Breast epithelium (tissue), 4 donors: ENCODE measurements at places on chromosomes 2 and 18.

DNA sequence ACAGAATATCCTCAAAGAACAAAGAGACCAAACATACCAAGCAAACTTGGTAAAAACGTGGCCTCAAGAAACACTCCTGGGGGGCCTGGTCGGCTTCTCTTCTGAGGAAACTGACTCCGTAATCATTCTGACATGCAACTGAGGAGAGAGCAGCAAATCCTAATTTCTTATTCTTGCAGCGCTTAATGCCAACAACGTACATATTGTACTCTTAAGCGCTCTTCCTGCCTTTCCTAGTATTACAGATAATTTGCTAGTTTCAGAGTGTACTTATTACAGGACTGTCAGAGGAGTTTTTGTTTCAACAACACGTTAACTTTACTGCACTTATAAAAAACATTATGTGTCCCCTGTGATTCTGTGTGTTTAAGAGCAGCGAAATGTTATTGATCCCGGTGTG lies 64.9 kb downstream of the ZNF521 start:
- no peak overlapping the region for H3K4me3 ChIP-seq
- DNase-seq: no peak
- H3K27me3 ChIP-seq: no peaks in the 10 kb centered on the region
- H3K36me3 ChIP-seq: no peaks in the 10 kb centered on the region
- peak overlapping the region; percentile 66 for H3K27ac ChIP-seq

DNA sequence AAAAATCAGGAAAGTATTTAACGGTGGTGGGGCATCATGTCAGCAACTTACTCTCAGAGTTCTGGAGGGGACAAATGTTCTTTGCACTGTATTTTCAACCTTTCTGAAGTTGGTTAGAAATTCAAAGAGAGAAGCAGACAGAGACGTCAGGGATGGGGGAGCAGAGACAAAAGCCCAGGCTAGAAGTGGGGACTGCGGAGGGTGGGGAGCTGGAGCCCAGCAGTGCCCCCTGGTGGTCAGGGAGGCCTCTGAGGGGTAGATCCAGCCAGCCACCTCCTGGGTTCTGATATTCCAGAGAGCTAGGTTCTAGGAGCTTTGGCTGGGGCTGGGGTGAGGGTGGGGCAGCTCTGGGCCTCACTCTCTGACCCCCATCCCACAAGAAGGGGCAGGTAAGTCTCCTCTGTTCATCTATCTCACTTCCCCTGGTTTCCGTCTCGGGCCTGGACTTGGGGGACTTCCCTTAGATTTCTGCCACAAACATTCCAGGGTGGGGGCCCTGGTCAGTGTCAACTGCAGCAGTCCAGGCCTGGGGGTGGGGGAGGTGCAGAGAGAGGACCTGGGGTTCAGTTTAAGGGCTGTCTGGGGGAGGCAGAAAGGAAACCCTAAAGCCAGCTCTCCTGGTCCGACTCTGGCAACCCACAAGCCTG lies 8.9 kb downstream of the TNS1 start:
- peaks cover 5% of the 10 kb centered on the region for H3K4me1 ChIP-seq
- no peaks in the 10 kb centered on the region for H3K36me3 ChIP-seq
- no peak for DNase-seq
- H3K27ac ChIP-seq: peak overlapping the region; percentile 55
- no peak overlapping the region for H3K4me3 ChIP-seq

DNA sequence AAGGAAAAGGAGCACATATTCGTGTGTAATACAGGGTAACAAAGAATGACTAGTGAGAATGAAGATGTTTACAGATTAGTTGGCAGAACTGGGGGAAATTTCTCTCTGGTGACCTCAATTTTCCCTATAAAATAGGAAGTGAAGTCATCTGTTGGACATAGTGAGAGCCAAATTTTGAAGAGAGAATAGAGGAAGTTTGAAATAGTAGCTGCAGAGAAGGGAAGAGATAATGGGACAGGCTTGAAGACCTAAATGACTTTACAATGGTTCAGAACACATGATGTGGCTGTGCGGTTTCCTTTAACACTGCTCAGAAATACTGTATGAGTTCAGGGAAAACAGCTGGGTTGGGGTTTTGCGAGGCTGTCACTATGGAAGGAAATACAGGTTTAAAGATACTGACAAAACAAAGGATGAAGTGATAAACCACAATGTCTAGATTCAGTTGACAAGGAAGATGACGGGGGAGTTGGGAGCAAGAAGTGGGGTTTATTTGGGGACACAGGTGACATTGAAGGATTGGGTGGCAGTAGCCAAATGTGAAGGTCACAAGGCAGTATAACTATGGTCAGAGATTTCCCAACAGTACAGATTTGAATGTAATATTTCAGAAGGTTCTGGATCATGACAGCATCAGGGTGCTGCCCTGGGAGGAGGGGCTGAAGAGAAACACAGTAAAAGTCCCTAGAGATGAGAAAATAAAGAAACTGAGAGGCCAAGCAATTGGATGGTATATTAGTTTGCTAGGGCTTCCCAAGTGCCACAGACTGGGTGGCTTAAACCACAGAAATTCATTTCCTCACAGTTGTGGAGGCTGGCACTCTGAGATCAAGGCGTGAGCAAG lies 82.6 kb upstream of the TANK start:
- H3K4me1 ChIP-seq: no peaks in the 10 kb centered on the region
- H3K36me3 ChIP-seq: no peaks in the 10 kb centered on the region
- no peak overlapping the region for H3K4me3 ChIP-seq

DNA sequence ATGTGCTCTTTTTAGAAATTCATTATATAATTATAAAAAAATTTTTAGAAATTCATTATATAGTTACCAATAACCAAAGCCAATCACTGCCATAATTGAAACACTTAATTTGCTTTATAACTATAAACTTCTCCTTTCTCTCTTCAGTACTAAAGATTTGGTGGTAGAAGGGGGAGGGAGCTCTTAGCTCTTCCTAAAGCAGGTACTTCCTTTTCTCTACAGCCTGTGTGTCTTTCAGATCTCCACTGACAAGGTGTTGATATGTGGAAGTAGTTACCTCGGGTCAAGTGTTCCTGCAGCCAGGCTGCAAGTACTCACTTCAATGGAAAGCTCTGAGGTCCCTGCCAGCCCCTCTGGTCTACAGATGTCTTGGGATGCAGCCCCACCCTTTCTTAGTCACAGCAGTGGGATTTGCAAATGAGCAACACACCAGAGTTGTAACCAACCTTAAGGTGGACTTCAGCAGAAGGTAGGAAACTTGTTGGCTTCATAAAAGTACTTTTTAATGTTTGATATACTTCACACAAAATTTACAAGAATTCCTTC lies 690.0 kb downstream of the ARHGAP15 start:
- no peaks in the 10 kb centered on the region for H3K36me3 ChIP-seq
- H3K27ac ChIP-seq: no peak overlapping the region
- no peaks in the 10 kb centered on the region for H3K4me1 ChIP-seq

GRCh38 chr18:76970770-76971559 lies 148.6 kb downstream of the ZNF236 start:
- H3K27ac ChIP-seq: no peak overlapping the region
- no peaks in the 10 kb centered on the region for H3K36me3 ChIP-seq
- H3K4me3 ChIP-seq: no peak overlapping the region
- no peaks in the 10 kb centered on the region for H3K4me1 ChIP-seq
- DNase-seq: no peak
- H3K27me3 ChIP-seq: no peaks in the 10 kb centered on the region

- H3K36me3 ChIP-seq: no peaks in the 10 kb centered on the region
- H3K27me3 ChIP-seq: no peaks in the 10 kb centered on the region
- H3K27ac ChIP-seq: no peak overlapping the region
- H3K4me3 ChIP-seq: no peak overlapping the region
Measured at GRCh38 chr2:207014424-207014823, 75.1 kb downstream of the CPO start.

- H3K4me1 ChIP-seq: no peaks in the 10 kb centered on the region
- no peak for DNase-seq
- no peak overlapping the region for H3K27ac ChIP-seq
- H3K4me3 ChIP-seq: no peak overlapping the region
- H3K36me3 ChIP-seq: no peaks in the 10 kb centered on the region
- H3K27me3 ChIP-seq: no peaks in the 10 kb centered on the region
Measured at GRCh38 chr2:14284244-14284643, 348.3 kb upstream of the LRATD1 start.

GRCh38 chr18:33720133-33720532 lies 142.1 kb downstream of the ASXL3 start:
- H3K27me3 ChIP-seq: no peaks in the 10 kb centered on the region
- H3K27ac ChIP-seq: no peak overlapping the region
- no peak overlapping the region for H3K4me3 ChIP-seq

GRCh38 chr2:35463805-35464596 lies 891.6 kb upstream of the CRIM1 start:
- H3K4me1 ChIP-seq: no peaks in the 10 kb centered on the region
- H3K4me3 ChIP-seq: no peak overlapping the region
- no peaks in the 10 kb centered on the region for H3K36me3 ChIP-seq
- no peak overlapping the region for H3K27ac ChIP-seq

- H3K27ac ChIP-seq: no peak overlapping the region
- H3K4me1 ChIP-seq: no peaks in the 10 kb centered on the region
- H3K4me3 ChIP-seq: no peak overlapping the region
- H3K36me3 ChIP-seq: no peaks in the 10 kb centered on the region
Measured at GRCh38 chr2:190684931-190685330, 36.0 kb downstream of the NAB1 start.

- H3K36me3 ChIP-seq: no peaks in the 10 kb centered on the region
- DNase-seq: no peak
- no peak overlapping the region for H3K27ac ChIP-seq
- H3K4me3 ChIP-seq: no peak overlapping the region
Measured at GRCh38 chr2:144437636-144438035, 82.3 kb downstream of the ZEB2 start.

DNA sequence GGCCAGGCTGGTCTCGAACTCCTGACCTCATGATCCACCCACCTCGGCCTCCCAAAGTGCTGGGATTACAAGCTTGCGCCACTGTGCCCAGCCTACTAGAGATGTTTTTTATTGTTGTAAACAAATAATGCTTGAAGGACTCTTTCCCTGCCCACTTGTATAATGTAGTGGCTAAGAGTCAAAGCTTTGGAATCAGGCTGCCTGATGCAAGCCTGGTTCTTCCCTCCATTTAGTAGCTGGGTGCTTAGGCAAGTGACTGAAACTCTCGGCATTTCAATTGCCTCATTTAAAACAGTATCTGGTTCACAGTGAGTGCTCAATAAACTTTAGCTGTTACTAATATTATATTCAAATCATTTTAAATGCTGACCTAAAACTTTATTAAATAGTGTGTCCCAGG lies 264.0 kb upstream of the FBXO11 start:
- H3K4me1 ChIP-seq: no peaks in the 10 kb centered on the region
- H3K27me3 ChIP-seq: no peaks in the 10 kb centered on the region
- no peak overlapping the region for H3K27ac ChIP-seq

DNA sequence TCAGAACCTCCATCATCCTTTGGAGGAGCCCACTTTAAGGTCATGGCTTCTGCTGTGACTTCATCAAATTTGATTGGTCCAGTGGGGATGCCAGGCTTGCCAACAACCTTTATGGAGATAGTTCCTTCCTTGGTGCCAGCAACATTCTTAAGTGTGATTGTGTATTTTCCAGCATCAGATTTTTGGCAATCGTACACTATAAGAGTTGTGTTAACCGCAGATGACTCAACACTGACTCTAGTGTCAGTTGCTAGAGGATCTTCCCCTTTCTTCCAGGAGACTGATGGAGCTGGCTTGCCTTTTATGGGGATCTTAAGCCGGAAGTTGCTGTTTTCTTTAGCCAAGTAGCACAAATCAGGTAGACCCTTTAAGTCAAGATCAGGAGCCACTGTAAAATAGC lies 98.7 kb downstream of the PLEKHA3 start:
- no peaks in the 10 kb centered on the region for H3K36me3 ChIP-seq
- no peak overlapping the region for H3K27ac ChIP-seq
- no peak overlapping the region for H3K4me3 ChIP-seq
- no peaks in the 10 kb centered on the region for H3K4me1 ChIP-seq
- H3K27me3 ChIP-seq: no peaks in the 10 kb centered on the region

GRCh38 chr2:21104030-21104660 lies 19.6 kb upstream of the TDRD15 start:
- H3K4me3 ChIP-seq: no peak overlapping the region
- DNase-seq: no peak
- H3K4me1 ChIP-seq: no peaks in the 10 kb centered on the region
- no peaks in the 10 kb centered on the region for H3K27me3 ChIP-seq

DNA sequence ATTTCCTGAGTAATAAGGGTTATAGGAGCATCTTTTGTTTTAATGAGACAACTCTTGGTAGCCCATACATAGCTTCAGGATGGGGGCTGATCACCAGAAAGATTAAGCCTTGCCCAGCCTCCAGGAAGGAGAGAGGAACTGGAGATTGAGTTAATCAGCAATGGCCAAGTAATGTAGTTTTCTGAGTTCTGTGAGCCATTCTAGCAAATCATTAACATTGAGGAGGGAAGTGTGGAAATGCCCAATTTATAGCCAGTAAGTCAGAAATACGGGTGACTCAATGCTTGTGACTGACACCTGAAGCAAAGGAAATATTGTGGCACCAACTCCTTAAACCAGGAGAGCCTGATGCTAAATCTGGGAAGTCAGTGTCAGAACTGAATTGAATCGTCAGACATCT lies 205.1 kb upstream of the SRD5A2 start:
- H3K27ac ChIP-seq: no peak overlapping the region
- no peak for DNase-seq
- H3K4me3 ChIP-seq: no peak overlapping the region

- H3K4me3 ChIP-seq: no peak overlapping the region
- H3K4me1 ChIP-seq: no peaks in the 10 kb centered on the region
- no peak for DNase-seq
- no peak overlapping the region for H3K27ac ChIP-seq
- H3K27me3 ChIP-seq: no peaks in the 10 kb centered on the region
Measured at GRCh38 chr18:52617931-52618330, 277.9 kb downstream of the DCC start.

DNA sequence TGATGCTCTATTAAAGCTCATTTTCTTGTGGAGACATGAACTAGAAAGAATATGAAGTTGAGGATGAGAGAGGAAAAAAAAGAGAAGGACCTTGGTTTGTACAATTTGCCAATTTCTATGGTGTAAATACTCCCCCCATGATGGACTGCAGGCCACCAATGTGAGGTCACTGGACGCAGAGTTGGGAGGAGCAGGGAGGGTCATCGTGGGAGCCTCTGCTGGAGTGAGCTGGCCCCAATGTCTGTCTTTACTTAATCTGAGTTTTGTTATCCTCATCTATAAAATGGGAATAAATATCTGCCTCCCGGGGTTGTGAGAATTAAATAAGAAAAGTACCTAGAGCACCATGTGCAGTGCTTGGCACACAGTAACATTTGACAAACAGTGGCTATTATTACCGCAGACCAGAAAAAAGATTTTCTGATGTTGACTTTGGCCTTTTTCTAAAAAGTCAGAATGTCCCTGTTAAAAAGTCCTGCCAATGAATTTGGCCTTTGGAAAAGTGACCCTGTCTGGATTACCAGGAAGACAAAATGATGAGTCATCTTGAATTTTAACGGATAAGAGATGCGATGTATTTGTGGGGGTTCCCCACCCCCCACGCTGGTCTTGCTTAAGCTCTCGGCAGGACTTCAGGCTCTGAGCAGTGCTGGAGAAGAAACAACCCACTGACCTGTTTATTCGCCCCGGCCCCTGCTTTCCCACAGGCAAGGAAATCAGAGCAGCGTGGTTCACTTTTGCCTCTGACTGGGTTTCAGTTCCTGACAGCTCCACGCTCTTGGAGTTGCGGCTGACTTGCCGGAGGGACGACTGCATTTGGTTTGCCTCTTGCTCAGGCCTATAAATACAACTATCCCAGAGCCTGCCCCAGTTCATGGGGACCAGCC lies 50.3 kb upstream of the FOSL2 start:
- DNase-seq: no peak
- H3K27ac ChIP-seq: peak overlapping the region; percentile 65
- H3K4me3 ChIP-seq: no peak overlapping the region
- no peaks in the 10 kb centered on the region for H3K27me3 ChIP-seq

- H3K4me1 ChIP-seq: no peaks in the 10 kb centered on the region
- H3K27me3 ChIP-seq: no peaks in the 10 kb centered on the region
- H3K27ac ChIP-seq: no peak overlapping the region
- no peaks in the 10 kb centered on the region for H3K36me3 ChIP-seq
- no peak for DNase-seq
- no peak overlapping the region for H3K4me3 ChIP-seq
Measured at GRCh38 chr2:167550448-167550847, 662.2 kb downstream of the XIRP2 start.
